ENCODE measurements at places on chromosomes 7 and 10.
A peak's percentile ranks its signal among the peaks of the same experiment; 100 is the strongest.

DNA sequence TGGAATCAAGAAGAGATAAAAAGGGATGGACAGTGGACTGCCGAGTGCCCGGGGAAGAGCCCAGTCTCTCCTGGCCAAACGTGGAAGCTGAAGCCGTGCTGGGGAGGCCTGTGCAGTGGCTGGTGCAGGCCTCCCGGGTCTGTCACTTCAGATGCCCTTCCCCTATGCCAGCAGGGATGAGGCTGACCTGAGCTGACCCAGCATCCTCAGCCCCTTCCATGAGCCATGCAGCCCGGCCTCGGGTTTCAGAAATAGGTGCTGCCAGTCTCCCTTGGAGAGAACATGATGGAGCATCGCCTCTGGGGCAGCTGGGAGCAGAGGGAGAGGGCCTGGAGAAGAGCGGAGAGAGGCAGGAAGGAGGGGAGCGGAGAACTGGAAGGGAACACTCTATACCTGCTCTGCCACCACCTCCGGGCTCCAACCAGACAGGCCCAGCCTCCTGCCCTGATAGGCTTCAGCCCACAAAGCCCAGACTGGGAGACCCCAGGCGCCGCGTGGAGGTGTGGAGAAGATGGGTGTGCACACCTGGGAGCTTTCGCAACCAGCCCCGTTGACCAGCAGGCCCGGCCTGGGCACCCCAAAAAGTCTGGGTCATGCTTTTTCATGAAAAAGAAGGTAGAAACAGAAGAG is 68.6 kb upstream of the PPP2R2D start:
- DNase-seq, result no peak

GRCh38 chr7:22238354-22239311 is 118.3 kb downstream of the RAPGEF5 start:
- DNase-seq, result no peak

- DNase-seq, result no peak
These were observed 490.0 kb downstream of the SH2D4B start for GRCh38 chr10:81027706-81028105.

GRCh38 chr7:40542982-40543741 is 408.4 kb downstream of the SUGCT start:
- DNase-seq, result no peak

DNA sequence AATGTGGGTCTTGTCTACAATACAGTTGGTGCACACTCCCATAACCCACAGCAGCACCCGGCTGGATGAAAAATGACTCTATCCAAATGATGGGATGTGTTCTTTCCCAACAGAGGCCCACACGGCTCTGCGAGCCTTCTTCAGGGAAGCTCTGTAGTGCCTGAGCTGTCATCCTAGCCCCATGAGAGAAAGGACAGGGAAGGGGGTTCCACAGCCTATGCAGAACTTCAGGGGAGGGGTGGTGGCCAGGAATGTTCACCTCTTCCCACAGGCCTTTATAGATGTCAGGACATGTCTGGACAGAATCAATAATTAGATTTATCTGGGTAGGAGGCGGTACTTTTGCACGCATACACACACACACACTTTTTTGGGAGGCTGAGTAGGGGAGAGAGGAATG is 109.0 kb downstream of the JCAD start:
- DNase-seq, result no peak

DNA sequence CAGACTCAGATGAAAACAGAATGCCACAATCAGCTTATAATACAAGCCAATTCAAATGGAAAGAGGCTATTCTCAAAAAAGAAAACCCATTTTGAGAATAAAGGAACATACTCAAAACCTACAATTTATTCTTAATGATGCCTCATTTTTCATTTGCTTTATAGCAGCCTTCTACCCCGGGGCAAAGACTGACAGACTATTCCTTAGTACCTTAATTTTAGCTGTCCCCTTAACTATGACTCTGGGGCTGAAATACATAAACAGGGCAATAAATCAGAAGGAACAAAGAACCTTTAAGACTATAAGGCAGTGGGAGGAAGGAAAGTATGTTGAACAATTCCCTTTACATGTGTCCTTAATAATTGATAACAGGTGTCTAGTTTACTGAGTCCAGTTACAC is 76.8 kb downstream of the TMEM106B start:
- no peak for DNase-seq

DNA sequence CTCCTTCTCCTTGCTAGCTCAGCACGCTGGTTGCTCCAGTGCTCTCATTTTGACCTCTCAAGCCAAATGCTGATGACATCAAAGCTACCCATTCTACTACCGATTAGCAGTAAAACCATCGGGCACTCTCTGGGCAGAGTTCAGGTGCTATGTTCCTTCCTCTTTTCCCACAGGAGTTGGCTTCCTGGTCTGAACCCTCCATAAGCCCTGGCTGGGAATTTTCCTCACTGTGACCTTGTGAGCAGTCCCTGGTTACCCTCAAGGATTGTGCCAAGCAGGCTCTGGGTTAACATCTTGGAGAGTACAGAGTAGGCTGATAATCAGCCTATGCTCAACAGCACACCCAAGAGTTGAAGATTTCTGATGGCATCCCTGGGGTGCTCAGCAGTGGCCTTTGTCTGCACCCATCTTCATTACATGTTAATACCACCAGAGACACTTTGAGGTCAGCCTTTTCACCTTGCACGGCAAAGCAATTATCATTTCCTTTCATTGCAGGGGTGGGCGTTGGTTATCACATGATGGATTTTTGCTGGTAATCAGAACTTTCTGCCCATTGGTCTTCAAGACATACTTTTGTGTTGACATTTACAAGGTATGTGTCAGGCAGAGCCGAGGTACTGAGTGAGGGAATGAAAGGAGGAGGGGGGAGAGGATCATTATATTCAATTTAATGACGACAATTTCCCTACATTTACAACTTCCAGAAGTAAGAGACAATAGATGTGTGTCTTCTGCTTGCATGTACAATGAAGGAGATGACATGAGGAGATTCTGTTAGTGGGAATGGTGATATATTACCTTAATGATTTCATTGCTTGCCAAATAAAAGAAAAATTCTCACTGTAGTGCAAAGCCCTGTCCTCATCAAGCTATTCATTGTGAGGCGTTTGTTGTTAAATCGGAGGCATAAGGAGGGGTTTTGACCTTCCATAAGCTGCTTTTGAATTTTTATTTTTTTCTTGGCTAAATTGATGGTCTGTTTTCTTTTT is 452.0 kb downstream of the LRMDA start:
- no peak for DNase-seq

GRCh38 chr7:47040795-47041347 is 541.0 kb downstream of the TNS3 start:
- no peak for DNase-seq

- DNase-seq, result no peak
These were observed 78.4 kb upstream of the IKZF1 start for GRCh38 chr7:50226145-50226544.

GRCh38 chr10:2005546-2005945 is 268.2 kb upstream of the ADARB2 start:
- DNase-seq, result no peak

- DNase-seq, result no peak
These were observed 4.3 kb upstream of the GDI2 start for GRCh38 chr10:5817322-5818047.

- DNase-seq, result no peak
These were observed 1.1 kb upstream of the ZC3HAV1L start for GRCh38 chr7:139036901-139037300.

- no peak for DNase-seq
These were observed 74.2 kb downstream of the MINPP1 start for GRCh38 chr10:87578842-87579401.

DNA sequence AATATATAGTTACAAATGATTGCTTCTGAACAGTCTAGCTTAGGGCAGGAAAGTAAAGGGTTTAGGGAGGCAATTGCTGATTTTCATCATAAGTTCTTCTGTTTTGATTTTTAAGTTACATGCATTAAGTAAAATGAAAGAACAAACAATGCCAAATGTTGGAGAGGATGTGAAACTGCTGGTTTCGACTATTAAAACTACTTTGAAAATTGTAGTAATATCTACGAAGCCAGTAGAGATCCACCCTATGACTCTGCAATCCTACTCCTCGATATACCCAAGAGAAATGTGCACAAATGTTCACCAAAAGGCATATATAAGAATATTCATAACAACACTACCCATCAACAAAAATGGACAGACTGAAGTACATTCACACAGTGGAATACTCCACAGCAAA is 24.3 kb downstream of the PDZD8 start:
- no peak for DNase-seq

DNA sequence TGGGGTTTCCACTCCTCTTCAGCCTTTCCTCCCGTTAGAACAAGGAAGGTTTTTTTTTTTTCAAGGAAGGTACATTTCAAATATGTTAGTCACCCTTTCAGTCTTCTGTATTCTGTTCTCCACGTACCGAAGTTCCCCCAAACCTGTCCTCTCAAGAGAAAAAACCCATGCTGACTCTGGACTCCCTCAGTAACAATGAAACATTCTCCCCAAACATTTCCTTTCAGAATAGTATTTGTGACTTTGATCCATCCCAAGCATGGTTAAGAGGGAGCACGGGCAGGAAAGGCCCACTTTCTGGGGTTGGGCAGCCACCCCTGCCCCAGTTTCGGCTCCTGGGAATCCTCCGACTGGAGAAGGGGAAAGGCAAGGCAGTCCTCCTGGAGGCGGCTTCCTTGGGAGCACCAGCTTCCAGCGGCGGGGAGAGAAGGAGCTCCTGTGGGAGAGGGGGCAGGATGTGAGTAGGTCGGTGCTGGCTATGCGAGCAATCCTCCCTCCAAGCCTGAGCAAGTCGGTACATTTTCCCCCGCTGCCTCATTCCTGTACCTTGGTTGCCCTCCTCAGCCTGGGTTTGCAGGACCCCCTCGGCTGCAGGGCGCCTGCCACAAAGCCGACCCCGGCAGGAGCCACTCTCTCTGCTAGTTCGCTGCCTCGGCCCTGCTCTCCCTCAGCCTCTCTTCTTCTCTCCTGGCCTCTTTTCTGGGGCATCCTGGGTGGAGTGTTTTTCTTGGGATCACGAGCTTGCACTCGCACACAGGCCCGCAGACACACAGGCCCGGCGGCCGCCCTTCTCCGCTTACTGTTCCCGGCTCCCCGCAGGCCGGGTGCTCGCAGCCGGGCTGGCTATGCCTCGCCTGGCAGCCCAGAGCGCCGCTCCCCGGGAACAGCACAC is 2.1 kb upstream of the HOXA1 start:
- DNase-seq, result no peak

DNA sequence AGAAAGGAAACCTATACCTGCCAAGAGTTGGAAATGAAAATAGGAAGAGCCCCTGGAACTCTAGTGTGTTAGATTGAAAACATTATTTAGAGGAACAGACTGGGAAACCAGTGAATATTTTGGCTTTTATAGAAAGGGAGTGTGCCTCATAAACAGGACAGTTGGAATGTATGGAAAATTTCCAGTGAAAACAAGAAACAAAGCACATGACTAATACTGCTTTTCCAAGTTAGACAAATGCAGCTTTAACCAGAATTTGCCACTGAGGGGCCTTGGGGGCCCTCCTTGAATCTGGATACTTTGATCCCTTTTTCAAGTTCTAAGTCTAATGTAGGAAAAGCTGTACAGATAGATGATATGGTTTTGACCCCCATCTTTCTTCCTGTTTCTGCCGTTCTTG is 21.2 kb downstream of the ITGB8 start:
- DNase-seq, result no peak

DNA sequence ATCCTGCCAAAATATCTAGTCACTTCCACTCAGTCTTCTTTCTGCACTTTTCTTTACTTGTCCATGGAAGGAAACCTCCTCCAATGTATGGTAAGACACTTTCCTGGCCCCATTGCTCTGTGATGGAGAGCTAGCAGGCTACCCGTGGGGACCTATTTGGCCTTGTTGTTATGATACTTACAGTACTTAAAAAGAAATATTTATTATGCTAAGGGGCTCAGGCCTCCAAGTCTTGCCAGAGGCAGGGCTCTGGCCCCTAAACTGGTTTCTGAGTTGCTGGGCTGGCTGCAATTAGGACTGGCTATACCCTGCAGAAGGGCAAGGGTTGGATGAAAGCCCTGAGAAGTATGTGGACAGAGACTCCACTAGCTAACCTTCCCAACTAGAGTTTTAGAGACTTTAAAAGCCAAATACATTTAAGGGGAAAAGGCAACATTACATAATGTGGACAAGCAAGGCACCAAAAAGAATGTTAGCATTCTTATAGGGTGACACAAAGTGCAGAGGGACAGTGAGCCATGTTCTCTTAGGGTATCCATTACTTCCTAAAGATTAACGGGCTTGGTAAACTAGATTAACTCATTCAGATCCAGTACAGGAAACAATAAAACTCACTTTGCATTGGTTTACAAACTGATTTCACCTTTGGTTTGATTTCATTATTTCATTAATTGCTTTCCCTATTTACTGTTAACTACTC is 84.9 kb upstream of the INHBA start:
- DNase-seq, result no peak

DNA sequence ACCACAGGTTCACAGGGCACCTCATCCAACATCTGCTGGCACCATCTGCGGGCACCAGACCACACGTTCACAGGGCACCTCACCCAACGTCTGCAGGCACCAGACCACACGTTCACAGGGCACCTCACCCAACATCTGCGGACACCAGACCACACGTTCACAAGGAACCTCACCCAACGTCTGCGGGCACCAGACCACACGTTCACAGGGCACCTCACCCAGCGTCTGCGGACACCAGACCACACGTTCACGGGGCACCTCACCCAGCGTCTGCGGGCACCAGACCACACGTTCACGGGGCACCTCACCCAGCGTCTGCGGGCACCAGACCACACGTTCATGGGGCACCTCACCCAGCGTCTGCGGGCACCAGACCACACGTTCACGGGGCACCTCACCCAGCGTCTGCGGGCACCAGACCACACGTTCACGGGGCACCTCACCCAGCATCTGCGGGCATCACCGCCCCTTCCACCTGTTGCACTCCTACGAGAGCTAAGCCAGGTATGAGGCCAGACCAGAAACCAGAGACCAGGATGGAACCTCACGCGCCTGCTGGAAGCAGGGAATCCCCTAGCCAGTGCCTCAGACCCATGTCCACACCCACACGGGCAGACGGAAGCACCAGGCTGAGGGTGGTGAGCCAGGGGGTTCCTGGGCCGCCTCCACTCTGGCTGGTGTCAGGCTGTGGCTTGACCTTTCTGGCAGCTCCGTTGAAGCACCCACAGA is 182.8 kb downstream of the MAD1L1 start:
- peak; percentile 42 for DNase-seq
